ENCODE measurements at places on chromosomes 6 and 20.

GRCh38 chr20:9594284-9594875, 80.0 kb downstream of the LAMP5 start:
- no peak for DNase-seq

DNA sequence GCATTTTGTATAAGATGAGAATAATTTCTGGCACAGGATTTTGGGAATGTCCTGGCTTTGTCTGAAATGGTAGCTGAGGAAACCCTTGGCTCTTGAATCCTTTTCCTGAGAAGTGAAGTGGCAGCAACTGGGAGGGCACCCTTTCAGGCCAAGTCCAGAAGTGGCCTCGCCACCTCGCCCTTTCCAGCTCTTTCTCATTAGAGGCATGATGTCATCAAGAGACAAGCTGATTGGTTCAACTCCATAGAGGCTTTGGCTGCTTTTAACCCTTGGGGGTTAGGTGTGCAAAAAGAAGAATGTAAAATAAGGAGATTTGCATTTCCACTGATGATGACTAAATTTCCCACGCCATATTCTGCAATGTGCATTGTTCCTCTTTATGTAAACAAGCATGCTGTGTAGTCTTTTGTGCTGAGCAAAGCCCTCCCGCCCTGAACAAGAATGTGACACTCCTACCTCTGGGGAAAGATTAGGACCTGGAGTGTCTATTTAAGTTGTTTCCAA, 116.5 kb downstream of the TCP11 start:
- DNase-seq, result no peak

DNA sequence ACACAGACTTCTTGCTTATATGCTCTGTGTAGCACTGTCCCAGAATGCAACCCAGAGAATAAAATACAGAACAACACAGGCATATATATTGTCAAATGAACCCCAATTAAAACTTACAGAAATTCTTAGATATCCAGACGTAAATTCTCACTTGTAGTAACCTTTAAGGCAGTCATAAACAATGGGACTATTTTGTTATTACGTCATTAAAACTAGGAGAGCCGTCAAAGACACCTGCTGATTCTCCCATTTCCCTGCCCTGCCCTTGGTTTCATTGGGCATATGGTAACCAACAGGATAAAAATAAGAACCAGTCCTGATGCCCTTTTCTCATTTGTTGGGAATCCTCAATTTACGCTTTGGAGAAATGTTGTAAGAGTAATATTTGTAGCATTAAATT, 871.3 kb upstream of the EYS start:
- no peak for DNase-seq

DNA sequence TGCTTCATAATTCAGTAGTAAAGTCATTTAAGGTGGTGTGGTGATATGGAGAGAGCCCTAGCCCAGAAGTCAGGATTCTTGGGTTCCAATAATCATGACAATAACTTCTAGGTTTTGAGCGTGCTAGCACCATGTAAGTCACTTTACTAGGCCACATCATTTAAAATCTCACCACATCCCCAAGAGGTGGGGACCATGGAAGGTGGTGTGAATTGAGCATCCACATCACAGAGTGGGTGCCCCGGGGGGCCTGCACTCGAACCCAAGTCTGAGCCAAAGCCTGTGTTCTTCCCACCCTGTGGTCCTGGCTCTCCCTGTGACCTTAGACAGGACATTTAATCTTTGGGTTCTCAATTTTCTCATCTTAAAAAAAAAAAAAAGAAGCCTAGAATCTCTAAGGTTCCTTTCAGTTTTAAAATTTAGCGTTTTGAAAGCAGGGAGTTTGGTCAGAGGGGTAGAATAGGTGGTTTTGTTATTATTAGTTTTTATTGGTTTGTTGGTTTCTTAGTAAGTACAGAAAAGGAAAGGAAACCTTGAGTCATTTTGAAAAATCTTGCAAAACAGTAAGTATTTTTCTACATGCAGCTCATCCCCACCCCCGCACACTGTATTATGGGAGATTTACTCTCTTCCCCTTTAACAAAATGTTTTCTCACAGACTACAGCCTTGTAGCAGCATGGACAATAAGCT, 26.4 kb downstream of the ARMC2 start:
- no peak for DNase-seq
